Muscle of leg (tissue), 16 donors: ENCODE measurements at places on chromosomes 7 and 10.

- DNase-seq, result no peak
These were observed 29.5 kb downstream of the APBB1IP start for GRCh38 chr10:26467639-26468038.

GRCh38 chr7:152336754-152337368 lies 98.9 kb downstream of the KMT2C start:
- peak; percentile 55 for DNase-seq

DNA sequence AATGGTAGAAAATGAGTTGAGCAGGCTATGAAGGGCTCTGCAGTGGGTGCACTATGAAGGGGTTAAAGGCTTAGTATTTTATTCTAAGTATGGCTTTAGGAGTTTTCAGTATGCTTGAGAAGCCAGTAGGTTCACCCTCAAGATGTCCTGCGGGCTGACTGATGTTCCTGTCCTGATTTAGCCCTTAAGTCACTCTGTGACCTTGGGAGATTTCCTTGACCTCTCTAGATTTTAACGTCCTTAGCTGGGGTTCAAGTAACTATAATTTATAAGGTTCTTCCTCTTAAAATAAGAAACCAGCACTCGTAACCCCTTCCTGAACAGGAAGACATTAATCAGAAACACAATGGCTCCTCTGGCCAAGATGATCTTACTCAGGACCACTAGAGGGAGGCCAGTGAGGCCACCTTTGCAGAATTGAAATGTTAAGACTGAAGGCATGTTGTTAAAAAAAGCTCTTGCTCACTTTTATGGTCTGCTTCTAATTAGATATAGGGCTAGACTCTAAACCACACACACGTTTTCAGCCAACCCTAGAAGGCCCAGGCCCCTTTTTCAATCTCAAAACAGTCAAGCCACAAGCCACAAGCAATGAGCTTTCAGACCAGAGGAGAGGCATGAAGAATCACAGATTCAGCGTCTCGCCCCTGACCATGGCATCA lies 41.9 kb downstream of the CDK1 start:
- DNase-seq, result no peak

GRCh38 chr10:24397662-24398061 lies 188.7 kb downstream of the KIAA1217 start:
- DNase-seq, result no peak

DNA sequence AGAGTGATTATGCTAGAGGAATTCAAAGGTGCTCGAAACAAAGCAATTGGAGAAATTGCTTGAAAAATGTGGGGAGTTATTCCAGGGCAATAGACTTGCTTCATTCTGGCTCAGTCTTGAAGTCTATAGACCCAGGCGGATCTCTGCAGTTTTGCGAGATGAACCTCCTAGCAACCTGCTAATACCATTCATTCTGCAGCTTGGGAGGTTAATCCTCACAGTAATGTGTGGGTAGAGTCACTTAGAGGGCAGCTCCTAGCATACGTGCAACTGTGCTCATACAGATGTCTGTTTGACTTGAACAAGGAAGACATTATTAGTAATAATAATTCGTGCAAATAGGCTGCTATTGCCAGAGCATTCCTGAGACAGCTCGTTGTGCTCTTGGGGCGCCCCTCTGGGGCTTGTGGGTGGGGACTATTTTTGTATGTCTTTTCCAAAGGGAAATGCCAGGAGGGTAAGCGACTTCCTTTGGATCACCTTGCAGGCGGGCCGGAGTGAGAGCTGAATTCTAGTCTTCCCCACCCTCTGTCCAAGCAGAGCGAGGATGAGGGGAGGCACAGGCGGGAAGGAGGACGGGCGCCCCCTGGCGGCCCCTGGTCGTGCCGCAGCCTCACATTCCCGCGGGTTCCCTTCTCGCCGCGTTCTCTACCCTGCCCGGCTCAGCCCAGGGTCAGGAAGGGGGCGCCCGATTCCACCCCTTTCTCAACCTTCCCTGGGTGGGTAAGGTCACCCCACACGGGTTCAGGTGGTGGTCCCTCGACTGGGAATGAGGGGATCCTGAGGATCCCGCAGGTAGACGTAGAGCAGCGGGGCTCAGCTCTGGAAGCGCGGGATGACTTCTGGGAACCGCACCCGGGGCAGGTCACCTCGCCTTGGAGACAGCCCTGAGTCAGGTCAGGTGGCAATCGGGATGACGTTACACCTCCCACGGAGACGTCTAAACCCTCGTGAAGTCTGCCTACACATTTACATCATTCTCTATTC lies 241.5 kb downstream of the PHTF2 start:
- no peak for DNase-seq

DNA sequence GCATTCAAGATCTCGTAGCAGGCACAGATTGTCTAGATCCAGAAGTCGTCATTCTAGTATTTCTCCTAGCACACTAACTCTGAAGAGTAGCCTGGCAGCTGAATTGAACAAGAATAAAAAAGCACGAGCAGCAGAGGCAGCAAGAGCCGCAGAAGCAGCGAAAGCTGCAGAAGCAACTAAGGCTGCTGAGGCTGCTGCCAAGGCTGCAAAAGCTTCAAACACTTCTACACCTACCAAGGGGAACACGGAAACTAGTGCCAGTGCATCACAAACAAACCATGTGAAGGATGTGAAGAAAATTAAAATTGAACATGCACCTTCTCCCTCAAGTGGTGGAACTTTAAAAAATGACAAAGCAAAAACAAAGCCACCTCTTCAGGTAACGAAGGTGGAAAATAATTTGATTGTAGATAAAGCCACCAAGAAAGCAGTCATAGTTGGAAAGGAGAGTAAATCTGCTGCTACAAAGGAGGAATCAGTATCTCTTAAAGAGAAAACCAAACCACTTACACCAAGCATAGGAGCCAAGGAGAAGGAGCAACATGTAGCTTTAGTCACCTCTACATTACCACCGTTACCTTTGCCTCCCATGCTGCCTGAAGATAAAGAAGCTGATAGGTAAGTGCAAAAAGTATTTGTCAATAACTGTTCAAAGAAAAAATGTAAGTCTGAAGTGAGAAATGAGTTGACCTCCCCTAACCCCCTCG lies 37.7 kb downstream of the CDK13 start:
- DNase-seq, result no peak

GRCh38 chr7:101134399-101134980 lies 7.6 kb downstream of the SERPINE1 start:
- DNase-seq, result no peak

DNA sequence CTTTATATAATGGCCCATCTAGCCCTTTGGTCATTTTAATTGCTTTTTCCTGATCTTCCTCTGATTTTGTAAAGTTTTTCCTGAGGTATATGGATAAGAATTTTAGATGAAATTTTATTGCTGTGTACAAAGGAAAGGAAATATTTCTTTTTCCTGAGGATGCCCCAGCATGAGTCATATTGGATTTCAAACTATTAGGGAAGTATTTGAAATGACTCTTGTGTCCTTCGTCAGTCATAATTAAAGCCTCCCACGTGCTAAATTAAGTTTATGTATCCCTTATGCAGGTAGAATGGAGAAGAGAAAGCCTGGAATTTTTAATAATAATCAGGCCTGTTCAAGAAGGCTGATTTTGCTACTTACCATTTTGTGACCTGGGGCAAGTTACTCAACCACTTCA lies 82.6 kb upstream of the GLI3 start:
- DNase-seq, result no peak

DNA sequence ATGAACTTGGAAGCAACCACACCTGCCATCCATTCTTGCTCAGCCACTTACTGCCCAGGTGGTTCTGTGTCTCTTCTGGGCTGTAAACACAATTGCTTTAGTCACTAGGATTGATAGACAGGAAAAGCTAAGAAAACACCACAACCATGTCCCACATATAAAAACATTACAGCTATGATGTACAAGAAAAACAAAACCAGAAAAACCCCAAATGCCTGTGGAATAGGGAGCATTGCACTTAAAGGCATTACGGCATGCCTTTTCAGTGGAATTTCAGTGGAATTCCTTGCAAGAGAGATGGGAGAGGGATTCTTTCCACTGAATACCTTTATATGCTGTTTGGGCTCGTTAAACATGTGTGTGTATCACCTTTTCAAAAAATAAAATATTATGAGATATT lies 44.2 kb upstream of the GPR26 start:
- no peak for DNase-seq

DNA sequence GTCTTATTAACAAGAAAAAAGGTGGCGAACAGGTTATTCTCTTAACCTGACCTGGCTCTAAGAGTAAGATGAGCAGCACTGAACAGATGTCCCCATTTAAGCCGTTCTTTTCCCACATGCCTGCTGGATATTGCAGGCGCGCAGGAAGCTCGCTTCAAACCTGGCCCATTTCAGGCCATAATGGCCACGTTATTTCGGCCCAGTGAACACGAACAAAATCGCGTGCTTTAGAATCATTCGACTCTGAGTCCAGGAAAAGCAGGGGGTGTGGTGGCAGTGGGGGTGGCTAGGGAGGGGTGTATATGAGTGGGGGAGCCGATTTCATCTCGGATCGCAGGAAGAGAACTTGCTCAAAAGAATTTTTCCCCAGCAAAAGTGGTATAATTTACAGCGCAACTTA lies 6.6 kb upstream of the SP8 start:
- no peak for DNase-seq

GRCh38 chr10:115871855-115872254 lies 401.2 kb downstream of the GFRA1 start:
- DNase-seq, result no peak

- no peak for DNase-seq
These were observed 746.8 kb downstream of the GRID1 start for GRCh38 chr10:85619832-85620231.

DNA sequence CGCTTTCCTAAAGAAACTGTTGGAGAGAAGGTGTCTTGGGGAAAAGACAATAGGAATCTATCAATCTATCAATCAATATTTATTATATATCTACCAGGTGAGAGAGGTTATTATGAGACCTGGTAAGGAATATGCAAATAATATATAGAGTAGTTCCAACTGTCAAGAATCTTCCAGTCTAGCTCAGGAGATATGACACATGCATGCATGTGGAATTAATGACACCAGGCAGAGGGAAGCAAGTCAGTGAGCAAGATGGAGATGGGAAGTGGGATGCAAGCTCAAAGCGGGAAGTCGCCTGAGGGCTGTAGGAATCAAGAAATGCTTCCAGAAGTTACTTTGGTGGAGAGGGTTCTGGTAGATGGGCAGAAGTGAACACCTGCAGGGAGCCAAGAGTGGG lies 187.4 kb upstream of the NRP1 start:
- no peak for DNase-seq

GRCh38 chr10:132578287-132578951 lies 40.8 kb downstream of the INPP5A start:
- DNase-seq, result no peak

DNA sequence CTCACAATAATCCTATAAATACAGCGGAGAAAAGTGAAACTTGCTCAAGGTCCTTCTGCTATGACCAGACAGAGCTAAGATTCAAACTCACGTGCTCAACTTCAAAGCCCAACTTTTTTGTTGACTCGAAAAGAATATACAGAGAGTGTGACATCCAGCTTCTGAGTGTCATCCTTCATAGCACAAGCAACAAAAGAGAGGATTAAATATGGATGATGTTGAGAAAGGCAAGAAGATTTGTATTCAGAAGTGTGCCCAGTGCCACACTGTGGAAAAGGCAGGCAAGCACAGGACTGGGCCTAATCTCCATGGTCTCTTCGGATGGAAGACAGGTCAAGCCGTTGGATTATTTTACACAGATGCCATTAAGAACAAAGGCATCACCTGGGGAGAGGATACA lies 2.1 kb upstream of the FAM3C start:
- DNase-seq, result no peak

- DNase-seq, result peak; percentile 45
These were observed 20.0 kb downstream of the ARHGAP21 start for GRCh38 chr10:24703700-24704099.

DNA sequence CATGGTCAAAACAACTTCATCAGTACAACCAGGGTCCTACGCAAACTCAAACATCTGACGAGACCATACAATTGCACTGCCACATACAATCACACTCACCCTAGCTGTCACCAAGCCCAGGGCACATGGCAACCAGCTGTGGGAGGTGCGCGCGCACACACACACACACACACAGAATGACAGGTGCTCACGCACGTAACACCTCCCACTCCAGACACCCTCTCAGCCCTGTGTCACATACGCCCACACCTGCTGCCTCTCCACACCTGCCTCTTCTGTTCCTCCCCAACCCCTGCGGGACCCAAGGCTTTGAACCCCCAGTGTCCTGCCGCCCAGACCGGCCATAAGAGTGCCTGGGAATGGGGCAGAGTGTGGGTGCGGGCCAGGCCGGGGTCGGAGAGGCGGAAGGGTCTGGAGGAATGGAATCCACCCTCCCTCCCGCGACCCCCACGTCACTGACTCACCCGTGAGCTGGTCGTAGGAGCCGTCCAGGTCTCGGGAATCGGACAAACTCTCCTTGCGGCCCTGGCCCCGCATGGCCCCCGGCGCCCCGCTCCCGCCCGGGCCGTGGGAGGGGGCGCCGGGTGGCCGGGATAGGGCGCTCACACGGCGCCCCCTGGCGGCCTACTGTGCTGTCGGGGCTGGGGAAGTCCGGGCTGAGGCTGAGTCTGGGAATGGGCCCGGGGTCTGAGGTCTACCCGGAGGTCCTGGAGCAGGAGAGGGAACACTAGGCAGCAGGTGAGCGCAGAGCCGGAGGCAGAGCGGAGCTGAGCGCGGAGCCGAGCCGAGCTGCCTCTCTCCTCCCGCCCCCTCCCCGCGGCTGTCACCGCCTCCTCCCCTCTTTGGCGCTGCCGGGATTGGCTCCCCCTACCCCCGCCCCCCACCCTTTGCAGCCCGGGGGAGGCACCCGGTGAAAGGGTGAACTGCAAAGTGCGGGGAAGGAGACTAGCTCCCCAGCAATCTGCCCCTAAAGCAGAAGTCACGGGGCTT lies at the start of gene KCNIP2:
Gene KCNIP2, minus strand, starts transcription at position 769 of the 990 bp plus-strand sequence. Its CDS starts 232 bp downstream, at position 537.
- DNase-seq, result no peak

DNA sequence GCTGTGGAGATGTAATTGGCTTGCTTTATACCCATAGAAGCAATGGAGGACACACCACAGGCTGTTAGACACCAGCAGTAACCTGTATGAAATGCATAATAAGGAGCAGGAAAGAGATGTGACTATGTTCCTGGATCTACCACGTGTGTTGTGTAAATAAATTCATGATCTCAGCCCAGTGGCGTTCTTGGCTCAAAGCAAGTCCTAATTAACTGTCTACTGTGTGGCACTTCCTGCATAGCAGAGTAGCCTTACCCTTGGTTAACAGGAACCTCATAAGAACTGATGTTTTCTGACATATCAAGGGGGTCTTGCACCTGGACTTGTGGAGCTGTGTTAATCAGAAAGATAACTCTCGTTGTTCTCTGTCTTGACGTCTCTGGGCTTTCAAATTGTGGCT lies 25.7 kb upstream of the FAM180A start:
- DNase-seq, result peak; percentile 31

- DNase-seq, result peak; percentile 56
These were observed 98.0 kb downstream of the KAT6B start for GRCh38 chr10:74924251-74924963.

- DNase-seq, result no peak
These were observed 601.5 kb downstream of the PHTF2 start for GRCh38 chr7:78400038-78400437.

GRCh38 chr7:85897967-85898366 lies 711.1 kb upstream of the SEMA3D start:
- no peak for DNase-seq
